ENCODE measurements at places on chromosomes 4 and X.

DNA sequence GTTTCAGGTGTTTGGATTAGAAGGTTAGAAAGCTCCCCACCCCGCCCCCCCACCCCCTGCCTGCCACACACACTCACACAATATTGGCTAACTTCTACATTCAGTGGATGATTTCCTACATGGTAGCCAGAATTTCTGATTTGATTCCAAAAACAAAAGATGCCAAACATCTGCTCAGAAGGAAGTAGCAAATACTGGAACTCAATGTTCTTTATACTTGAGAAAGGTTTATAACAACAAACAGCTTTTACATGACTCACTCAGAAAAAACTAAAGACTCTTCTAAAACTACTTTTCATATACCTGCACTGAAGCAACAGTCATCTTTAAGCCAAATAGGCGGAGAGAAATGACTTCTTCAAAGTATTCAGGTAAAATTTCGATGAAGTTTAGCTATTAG, 750.5 kb upstream of the POU3F4 start:
- no peak for DNase-seq

DNA sequence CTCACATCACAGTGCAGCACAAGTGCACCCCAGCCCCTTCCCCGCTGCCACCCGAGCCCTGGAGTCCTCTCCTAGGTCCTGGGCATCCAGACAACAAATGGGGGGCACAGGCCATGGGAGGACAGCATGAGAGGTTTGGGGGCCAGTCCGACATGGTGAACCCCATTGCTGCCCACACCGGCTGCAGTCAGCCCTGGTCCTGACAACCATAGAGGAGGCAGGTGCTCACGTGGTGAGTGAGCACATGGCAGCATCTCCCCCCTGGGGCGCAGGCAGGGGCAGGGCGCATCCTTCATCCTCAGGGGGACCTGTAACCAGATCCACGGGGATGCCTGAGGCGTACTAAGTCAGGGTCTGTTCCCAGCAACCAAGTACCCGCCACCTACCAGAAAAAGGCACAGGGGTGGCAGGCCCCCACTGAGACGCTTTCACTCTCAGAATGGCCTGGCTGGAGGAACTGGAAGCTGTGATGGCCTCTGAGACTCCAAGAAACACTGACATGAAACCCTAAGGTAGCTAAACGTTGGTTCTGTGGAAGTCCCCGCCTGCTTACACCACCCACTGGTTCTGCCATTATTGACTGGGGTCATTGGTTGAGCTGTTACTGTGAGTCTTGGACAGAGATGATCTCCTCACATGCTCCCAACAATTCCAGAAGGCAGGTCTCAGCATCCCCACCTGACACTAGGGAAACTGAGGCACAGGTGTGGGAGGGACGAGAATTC, 6.5 kb downstream of the ZFYVE28 start:
- DNase-seq, result peak; percentile 72

DNA sequence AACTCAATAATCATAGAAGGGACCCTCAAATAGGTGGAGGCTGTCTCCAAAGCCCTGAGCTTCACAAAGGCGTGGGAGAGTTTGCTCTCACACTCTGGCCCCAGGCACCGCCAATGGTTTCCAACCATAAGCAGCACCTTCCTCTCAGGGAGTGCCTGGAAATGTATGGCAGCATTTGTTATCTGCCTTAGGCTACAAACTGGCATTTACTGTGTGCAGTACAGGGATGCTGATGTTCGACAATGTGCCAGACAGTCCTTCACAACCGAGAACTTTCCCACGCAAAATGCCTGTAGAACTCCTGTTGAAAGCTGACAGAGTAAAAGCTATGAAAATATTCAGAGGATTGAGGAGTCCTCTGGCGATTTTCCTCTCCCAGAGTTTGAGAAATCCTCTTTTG, 55.7 kb upstream of the CDKN2AIP start:
- no peak for DNase-seq

DNA sequence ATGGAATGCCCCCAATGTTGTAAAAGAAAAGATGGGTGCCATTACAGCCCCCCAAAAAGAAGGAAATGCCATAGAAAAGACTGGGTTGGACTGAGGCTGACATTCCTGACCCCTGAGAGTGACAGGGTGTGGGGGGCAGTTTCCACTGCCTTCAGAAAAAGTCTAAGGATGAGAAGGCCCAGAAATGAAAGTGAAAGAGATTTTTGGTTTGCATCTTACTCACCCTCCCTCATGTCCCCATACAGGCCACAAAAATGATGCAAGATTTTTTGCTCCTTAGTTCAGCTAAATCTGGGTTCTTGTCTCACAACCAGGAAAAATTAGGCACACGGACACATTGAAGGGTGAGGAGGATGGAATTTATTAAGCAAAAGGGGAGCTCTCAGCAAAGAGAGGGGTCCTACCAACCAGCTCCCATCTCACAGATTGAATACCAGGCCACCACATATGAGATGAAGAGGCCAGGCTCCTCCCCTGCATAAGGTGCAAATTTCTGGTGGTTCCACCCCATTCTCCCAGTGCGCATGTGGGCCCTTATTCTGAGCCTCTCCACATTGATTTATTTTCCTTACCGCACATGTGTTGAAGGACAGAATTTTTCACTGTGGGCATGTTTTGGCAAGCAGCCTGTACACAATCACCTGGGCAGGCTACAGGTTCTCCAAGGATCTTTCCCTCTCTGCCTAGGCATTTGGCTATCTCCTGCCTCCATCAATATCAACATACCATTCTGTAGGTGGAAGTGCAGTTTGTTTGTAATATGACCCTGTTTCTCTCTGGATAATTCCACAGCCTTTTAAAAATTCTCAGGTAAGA, 18.8 kb downstream of the PPP4R3C start:
- no peak for DNase-seq

DNA sequence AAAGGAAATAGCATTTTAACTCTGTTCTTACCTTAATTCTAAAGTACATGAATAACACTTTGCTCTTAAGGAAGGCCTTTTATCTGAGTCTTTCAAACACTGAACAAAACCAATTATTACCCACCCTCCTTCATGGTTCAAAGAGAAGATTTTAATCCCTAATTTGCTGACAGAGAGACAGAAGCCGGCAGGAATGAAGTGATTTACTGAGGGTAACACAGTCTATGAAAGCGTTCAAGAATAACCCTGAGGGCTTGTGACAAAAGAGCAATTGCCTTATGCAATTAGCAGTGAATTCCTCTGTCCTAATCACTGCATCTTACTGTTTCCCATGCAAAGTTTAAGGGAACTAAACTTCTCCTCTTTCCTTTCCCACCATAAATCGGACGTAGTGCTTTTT, 144.1 kb downstream of the PACRGL start:
- no peak for DNase-seq

DNA sequence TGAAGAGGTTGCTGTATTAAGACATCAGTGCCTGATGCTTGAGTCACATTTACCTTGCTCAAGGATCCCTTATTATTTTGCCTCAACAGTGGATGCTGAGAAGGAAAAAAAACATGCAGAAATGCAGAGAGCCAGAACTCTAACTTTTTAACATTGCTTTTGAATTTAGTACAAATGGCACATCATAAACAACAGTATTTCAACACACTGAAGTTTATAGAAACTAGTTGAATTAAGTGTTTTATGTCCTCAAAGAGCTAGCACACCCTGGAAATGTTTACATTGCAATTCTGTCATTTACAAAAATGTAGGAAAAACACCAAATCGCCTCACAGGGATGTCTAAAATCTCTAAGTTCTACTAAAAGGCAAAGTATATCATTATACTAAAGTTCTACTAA, 69.5 kb upstream of the BLTP1 start:
- DNase-seq, result no peak

DNA sequence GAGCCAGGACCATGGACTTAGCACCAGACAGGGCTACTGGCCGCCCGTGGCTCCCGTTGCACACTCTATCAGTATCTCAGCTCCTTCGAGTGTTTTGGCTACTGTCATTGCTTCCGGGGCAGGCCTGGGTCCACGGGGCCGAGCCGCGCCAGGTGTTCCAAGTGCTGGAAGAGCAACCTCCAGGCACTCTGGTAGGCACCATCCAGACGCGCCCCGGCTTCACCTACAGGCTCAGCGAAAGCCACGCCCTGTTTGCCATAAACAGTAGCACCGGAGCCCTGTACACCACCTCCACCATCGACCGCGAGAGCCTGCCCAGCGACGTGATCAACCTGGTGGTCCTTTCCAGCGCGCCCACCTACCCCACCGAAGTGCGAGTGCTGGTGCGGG, 1.6 kb downstream of the FAT4 start:
- DNase-seq, result peak; percentile 51

- no peak for DNase-seq
These were observed 2.2 kb upstream of the PLXNB3 start for GRCh38 chrX:153761863-153762262.

- DNase-seq, result no peak
These were observed 102.0 kb downstream of the ELOVL6 start for GRCh38 chr4:110096405-110096804.

DNA sequence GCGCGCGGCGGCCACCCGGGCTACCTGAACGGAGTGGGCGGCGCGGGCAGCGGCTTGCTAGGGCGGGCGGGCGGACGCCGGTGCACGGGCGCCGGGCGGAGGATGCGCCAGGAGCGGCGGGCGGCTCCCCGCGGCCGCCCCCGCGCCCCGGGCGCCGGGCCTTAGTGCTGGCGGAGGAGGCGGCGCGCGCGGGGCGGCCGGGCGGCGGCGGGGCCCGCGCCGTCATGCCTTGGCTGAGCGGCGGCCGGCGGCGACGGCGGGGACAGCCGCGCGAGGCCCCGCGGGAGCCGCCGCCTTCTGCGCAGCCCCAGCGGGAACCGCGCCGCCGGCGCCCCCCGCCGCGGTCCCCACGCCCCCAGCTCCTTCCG, 48.2 kb downstream of the CLDN34 start:
- DNase-seq, result no peak

GRCh38 chrX:134623293-134624045, 34.8 kb downstream of the PLAC1 start:
- DNase-seq, result no peak

DNA sequence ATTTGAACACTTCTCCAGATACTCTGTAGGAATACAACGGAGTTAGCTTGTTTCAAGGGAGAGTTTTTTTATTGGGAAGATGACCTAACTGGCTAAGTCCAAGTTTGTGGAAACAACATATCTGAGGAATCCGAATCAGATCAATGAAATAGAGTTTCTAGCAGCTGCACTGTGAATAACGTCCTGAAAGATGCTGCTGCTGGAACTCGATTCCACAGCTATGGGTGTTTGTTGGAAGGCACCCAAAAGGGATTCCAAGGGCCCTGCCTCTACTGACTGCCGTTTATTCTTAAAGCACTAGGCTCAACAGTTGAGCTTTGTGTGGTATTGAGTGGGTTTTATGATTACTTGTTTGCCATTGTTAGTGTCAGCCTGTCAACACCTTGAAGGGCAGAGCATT, 6.6 kb upstream of the GBA3 start:
- DNase-seq, result no peak

- no peak for DNase-seq
These were observed 6.5 kb downstream of the FUNDC1 start for GRCh38 chrX:44536198-44536597.

- no peak for DNase-seq
These were observed 44.5 kb downstream of the MAGEB16 start for GRCh38 chrX:35842674-35843073.

DNA sequence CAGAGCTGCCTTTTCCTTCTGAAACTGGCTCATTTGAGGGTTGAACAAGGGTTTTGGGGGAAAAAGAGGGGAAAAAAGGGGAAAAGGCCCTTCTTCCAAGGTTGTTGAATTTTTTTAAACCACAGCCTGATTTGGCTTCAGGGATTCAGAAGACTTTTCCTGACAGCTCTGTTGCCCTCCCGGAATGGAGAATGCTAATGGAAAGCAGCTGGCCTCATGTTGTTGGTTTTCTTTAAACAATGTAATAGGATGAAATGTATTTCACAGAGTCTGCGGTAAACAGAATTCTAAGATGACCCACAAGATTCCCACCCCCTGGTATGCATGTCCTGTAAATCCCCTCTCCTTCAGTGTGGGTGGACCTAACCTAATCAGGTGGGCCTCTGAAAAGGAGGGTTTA, 3.3 kb upstream of the KIAA1210 start:
- DNase-seq, result no peak

DNA sequence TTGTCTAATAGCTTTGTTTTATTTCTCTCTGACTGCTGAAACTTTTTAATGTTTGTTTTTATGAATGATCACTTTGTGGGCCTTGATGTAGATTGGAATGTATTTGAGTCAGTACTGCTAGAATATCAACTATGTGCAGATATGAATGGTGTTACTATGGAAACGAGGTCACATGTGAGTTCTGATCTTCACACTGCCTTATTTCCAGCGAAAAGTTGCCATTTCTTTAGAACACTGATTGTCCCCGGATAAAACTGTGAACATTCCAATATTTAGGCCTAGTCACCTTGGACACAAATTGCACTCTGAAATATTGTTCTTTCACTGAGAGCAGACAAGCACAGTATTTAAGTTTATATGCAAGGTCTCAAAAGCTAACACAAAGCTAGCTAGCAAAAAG, 27.2 kb upstream of the MAGED1 start:
- DNase-seq, result no peak

DNA sequence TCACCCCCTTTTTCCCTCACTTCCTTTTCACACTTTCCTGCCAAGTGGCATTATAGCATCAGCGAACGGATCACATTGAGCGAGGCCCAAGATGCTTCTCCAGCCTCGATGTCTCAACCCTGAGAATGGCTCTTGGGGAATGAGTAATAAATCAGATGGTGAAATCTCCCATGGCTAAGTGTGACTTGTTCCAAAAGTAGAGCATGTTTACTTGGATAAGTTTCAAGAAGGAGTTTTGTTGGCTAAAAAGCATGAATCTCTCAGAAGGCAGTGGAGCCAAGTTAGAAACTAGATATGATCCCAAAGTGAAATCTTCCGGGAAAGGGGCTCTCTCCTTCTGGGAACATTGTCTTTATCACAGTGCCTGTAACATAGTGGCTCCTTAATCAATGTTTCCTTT, 316.3 kb downstream of the CAMK2D start:
- DNase-seq, result no peak

- DNase-seq, result peak; percentile 56
These were observed 75.1 kb upstream of the USP9X start for GRCh38 chrX:41009850-41010846.

GRCh38 chr4:21801661-21802385, 146.7 kb downstream of the KCNIP4 start:
- DNase-seq, result no peak

- DNase-seq, result no peak
These were observed 53.3 kb downstream of the MED28 start for GRCh38 chr4:17667653-17668201.

GRCh38 chr4:2868877-2869487, 25.3 kb downstream of the ADD1 start:
- DNase-seq, result no peak

GRCh38 chr4:98747393-98748091, 89.1 kb upstream of the TSPAN5 start:
- no peak for DNase-seq

GRCh38 chr4:37873386-37873785, 17.5 kb upstream of the TBC1D1 start:
- no peak for DNase-seq

GRCh38 chrX:68648960-68649359, 1.5 kb downstream of the STARD8 start:
- no peak for DNase-seq

GRCh38 chr4:141530627-141531026, 105.8 kb upstream of the IL15 start:
- DNase-seq, result no peak

GRCh38 chr4:10023806-10024205, 2.5 kb upstream of the SLC2A9 start:
- no peak for DNase-seq

GRCh38 chr4:93788712-93789111, 39.8 kb upstream of the ATOH1 start:
- no peak for DNase-seq

GRCh38 chrX:83510510-83511062, 2.5 kb downstream of the POU3F4 start:
- DNase-seq, result no peak

Measured in activated CD8-positive, alpha-beta memory T cell treated with anti-CD3 and anti-CD28 coated beads, Interleukin-2, amount 50 U/mL, for 48 hours (primary cell).